Body of pancreas (tissue), 4 donors: ENCODE measurements at places on chromosomes 4 and X.

- no peak for DNase-seq
Measured at GRCh38 chr4:156401371-156401770, 447.7 kb upstream of the CTSO start.

DNA sequence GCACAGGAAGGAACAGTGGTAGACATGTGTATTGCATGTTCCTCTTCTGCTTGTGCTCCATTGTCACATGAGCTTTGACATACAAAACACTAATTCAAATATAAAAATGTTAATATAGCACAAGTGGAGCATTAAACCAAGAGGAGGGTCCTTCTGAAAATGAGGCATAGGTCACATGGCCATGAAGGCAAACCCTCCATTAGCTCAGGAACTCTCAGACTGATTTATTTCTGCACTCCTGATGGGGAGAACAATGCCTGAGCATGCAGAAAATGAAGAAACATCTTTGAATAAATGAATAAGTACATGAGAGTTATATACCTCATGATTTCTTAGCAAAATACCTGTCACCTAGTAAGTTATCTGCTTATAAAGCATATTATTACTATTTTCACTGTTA is 769.2 kb upstream of the EPHA5 start:
- no peak for DNase-seq

GRCh38 chrX:19373351-19373891 is 29.7 kb downstream of the PDHA1 start:
- DNase-seq = no peak

DNA sequence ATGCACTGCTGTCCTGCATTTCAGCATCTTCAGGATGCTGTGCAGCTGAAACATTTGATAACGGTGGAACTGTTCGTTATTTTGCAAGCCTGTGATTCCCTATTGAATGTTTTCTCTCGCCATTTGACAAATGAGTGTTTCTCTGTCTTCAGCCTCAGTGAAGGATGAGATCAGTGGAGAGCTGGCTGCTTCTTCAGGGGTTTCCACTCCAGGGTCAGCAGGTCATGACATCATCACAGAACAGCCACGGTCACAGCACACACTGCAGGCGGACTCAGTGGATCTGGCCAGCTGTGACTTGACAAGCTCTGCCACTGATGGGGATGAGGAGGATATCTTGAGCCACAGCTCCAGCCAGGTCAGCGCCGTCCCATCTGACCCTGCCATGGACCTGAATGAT is 52.6 kb downstream of the HTT start:
- no peak for DNase-seq
